ENCODE measurements at places on chromosomes 5 and 9.
A peak's percentile ranks its signal among the peaks of the same experiment; 100 is the strongest.

- no peak for DNase-seq
Observed at GRCh38 chr5:59038798-59039295, 456.0 kb downstream of the RAB3C start.

DNA sequence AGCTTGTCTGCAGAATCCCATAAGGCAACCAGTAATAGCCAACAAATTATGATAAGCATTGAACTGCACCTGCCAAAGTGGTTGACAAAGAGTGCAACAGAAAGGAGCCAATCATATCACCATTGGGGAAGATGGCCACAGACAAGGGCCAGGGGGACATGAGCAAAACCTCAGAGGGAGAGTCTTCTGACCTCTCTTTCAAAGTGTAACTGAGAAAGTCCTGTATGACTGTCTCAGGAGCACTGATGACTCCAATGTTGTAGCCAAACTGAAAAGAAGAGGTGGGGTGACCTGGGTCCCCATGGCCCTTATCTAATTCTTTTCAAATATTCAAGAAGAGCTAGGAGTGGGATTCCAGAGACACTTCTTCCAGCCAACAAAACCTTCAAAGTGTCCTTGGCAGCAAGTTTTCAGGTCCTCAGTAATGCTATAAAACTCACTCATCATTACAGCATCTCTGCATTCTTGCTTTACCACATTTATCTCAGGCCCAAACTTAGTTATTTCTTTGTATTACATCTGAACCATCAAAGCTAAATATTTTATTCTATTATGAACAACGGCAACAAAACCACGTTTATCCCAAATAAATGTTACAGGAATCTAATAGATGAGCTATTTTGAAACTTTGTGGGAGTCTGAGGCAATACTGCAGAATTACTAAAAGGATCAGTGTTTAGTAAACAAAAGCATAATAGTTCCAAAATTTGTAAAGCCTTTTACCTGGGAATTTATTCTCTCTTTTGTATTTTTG, 24.4 kb downstream of the FBLL1 start:
- DNase-seq = no peak

- no peak for DNase-seq
Observed at GRCh38 chr5:72860499-72860898, 44.0 kb downstream of the TNPO1 start.

GRCh38 chr5:71658916-71659662, 60.0 kb upstream of the CARTPT start:
- peak; percentile 29 for DNase-seq

DNA sequence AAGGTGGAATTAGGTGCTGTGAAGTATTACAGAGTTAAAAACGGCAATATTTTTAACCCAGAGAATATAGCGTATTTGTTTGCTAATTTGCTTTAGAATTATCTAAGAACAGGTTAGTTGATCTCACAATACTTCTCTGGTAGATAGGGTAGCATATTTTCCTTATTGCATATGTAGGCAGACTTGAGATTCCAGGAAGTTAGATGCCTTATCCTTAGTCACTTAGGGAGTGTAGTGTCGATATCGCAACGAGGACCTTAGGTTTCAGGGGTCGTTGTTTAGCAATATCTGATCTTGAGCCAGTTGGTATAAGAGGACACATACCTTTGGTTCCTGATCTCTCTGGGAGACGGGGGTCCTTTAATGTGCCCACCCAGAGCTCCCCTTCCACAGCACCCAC, 28.5 kb upstream of the IL6ST start:
- no peak for DNase-seq

DNA sequence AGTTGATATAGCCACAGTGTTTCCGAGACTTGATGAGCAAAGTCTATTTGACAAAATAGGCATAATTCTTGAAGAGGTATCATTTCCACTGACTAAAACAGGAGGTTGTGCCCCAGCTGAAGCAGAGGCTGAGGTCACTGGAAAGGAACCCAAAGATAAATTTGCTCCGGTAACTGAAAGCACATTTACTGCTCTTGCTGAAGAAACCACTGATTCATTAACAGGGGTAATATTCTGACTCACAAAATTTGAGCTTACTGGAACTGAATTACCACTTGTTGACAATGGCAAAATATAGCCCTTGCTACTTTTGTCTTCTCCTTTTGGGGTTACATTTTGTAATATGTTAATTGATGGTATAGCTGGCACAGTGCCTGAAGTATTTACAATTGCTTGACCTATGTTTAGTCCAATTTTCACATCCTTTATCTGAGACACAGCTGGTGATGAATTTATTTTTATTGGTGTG, 30.2 kb downstream of the MLANA start:
- DNase-seq = no peak

- DNase-seq = peak; percentile 93
Observed at GRCh38 chr9:137046088-137046787, at the start of gene NPDC1. Gene NPDC1, minus strand, starts transcription at chr9:137046177. Its CDS starts 188 bp downstream, at chr9:137045989.

DNA sequence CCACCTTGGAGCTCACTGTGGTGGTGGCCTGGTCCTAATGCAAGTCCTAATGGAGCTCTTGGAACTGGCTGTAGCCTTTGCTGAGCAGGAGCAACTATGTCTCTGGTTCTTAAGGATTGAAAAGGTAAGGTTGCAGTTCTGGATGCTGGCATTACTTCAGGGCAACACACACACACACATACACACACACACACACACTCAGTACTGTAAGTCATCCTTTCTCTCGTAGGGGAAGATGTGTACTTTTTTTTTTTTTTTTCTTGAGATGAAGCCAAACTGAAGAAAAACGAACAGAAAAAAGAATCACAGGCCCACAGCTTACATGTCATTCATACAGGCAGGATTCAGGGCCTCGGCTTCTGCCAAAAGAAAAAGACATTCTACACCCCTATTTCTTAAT, 81.1 kb upstream of the RPS23 start:
- DNase-seq = no peak

DNA sequence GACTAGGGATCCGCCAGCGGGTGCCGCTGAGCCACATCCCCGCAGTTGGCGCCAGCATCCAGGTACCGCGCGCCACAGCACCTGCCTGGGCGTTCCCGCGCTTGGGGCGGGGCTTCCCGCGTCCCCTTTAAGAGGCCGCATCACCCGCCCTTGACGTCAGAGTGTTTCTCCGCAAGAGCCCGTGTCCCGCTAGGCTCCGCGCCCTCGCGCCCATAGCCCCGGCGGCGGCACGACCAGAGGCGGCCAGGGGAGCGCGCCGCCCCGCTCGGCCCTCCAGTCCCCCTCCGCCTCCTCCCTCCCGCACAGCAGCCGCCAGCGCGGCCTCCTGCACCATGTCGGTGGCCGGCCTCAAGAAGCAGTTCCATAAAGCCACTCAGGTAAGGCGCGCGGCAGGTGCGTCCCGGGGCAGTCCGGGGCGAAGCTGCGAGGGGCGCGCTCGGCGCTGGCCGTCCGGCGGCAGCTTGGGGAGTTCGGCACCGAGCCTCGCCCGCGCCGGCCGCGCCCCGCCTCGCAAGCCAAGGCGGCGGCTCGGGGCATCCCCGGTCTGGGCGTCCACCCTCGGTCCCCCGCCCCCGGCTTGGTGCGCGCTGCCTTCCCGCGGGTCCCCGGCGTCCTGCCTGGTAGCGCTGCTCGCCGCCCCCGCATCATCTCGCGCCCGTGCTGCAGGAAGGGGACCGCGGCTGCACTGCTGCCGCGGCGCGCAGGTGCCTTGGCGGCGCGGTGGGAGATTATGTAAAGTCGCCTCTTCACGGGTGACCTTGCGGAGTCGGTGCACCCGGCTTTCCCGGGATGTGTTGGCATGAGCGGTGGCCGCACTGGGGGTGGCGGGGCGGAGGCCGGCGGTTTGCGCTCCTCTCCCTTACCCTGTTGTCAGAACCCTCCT, at the start of gene SH3GL2:
TSS of gene SH3GL2 (plus strand) at position 156 of the 883 bp plus-strand sequence.
- DNase-seq = no peak

- DNase-seq = no peak
Observed at GRCh38 chr5:181243018-181243563, 615 bp downstream of the RACK1 start.

- DNase-seq = no peak
Observed at GRCh38 chr5:173772384-173773059, 115.6 kb upstream of the CPEB4 start.

DNA sequence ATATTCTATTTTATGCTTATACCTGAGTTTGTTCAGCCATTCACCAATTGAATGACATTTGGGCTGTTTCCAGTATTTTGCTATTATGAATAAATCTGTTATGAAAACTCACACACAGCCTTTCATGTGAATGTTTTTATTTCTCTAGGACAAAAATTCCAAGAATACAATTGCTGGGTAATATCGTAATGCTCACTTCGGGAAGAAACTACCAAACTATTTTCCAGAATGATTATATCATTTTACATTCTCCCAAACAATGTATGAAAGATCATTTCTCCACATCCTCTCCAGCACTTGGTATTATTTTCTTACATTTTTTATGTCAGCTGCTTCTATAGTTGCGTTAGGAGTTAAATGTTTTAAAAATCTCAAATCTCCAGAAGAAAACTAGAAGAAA, 58.3 kb upstream of the LHFPL2 start:
- no peak for DNase-seq

GRCh38 chr9:17394881-17395510, 183.9 kb upstream of the SH3GL2 start:
- DNase-seq = no peak

Data from HT-29 (cell line).